Thoracic aorta (tissue), 2 donors: ENCODE measurements at places on chromosomes 11 and 22.
A peak's percentile ranks its signal among the peaks of the same experiment; 100 is the strongest.

DNA sequence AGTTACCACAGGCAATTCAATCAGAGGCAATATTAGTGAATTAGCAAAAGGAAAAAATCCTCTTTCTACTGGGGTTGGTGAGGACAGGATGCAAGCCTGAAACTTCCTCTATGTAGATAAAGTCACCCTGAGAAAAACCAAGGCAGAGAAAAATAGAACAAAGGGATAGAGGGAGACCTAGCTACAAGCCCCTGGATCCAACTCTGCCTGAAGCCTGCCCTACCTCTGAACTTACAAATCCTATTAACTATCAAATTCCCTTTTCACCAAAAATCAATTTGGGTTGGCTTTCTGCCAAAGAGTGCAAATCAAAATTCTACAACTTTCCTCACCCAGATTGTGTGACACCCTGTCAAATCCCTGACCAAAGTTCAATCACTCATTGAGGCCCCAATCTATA lies 161.3 kb downstream of the LARGE1 start:
- no peak for DNase-seq

DNA sequence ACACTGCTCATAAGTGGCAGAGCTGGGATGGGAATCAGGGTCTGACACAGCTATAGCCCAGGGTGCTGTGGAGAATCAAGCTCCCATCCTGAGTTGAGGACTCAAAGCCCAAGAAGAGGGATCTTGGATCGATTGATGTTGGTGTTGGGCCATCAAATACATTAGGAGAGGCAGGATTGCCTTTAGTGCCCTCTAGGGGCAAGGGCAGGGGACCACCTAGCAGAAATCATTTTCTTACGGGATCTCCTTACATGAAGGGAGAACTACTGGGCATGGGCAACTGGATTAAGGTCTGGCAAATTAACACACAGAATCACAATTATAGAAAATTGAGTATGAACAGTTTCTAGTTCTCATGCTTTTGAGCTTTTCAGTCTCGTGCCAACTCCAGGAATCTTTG lies 24.9 kb upstream of the EMSY start:
- DNase-seq, result no peak

DNA sequence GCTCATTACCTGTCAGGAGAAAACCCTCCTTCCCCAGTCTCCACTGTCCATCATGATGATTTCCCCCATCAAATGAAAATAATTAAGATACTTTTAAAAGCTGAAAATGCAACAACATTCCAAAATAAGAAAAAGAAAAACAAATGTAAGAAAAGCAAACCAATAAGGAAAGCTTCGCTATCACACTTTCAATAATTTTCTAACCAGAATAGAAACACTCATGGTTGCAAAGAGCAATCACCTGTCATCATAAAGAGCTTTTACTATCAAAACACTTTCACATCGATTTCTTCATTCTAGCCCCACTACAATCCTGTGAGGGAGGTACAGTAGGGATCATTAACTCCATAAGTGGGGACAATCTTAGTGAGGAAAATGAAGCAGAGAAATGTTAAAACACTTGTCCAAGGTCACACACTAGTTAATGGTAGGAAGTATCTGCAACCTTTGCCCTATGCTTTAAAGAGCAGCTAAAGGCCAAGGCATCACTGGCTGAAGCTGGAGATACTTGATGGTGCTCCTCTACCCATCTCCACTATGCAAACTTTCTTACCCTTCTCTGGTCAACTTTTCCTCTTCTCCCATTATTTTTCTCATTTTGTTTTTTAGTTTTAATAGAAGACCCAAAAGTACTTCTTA lies 2.6 kb downstream of the RBM4B start:
- DNase-seq, result no peak

DNA sequence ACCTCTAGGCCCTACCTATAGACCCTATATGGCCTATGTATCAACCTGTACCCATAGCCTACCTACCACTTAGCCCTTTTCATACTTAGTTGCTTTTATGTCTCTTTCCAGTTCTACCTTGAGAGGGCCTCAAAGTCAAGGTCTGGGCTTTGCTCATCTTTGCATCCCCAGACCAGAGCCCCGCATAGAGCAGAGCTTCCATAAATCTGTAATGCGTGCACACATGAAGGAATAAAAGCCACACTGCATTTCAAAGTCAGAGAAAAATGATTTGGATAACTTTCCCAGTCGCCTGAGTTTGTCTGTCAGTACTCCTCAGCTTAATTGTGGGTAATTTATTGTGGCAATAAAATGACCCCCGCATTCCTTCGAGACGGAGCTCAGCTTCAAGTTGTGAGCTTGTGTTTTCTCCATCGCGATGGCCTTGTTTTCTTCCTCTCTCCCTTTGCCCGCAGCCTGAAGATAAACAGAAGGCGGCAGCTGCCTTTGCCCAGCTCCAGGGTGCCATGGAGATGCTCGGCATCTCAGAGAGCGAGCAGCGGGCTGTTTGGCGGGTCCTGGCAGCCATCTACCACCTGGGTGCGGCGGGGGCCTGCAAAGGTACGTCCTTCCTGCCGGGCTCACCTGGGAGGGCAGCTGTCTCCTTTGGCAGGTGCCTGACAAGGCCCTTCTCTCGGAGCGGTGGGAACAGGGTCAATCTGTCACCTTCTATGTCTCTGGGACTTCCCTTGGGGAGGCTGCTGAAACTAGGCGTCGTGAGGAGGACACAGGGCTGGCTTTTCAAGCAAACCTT lies 55.7 kb downstream of the MYO18B start:
- DNase-seq, result no peak

GRCh38 chr11:119236490-119236889 lies 30.4 kb downstream of the CBL start:
- DNase-seq, result no peak

DNA sequence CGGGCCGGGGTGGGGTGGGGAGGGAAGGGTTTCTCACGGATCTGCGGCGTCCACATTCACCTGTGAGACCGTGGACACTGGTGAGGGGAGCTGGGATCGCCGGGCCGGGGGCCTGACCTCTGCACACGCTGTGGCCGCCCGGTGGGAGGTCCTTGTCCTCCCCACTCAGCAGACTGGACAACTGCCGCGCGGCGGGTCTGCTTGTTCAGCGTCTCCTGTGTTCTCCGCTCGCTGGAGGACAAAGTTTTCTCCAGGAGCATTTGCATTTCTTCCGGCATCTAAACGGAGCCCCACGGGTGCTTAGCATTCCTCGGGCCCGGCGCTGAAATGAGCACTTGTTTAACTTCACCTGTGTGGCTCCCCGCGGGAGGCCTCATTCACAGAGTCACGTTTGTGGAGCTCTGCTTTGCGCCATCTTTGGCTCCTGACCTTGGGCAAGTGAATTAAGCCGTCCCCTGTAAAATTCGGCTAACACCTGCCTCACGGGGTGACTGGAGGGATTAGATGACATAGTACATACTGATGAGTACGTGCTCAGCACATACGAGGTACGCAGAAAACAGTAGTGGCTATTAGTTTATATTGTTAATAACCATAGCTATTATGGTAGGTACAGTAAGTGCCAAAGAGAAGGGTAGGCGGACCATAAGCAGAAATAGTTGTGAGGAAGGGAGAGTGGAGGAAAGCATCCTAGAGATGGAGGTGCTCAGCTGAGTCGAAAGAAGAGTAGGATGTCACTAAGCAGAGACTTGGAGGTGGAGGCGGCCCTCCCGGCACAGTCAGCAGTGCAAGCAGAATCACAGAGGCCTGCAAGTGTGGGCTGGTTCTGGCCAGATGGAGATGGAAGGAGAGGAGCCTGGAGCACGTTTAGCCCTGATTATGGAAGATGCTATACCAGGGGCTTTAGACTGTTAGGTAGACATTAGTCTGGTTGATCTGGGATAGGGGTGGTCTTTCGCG lies 885 bp downstream of the TRMU start:
- no peak for DNase-seq

- no peak for DNase-seq
These were observed 163.2 kb downstream of the CHST1 start for GRCh38 chr11:45502226-45502545.

GRCh38 chr11:94151903-94152677 lies 23.4 kb downstream of the PANX1 start:
- peak; percentile 40 for DNase-seq

DNA sequence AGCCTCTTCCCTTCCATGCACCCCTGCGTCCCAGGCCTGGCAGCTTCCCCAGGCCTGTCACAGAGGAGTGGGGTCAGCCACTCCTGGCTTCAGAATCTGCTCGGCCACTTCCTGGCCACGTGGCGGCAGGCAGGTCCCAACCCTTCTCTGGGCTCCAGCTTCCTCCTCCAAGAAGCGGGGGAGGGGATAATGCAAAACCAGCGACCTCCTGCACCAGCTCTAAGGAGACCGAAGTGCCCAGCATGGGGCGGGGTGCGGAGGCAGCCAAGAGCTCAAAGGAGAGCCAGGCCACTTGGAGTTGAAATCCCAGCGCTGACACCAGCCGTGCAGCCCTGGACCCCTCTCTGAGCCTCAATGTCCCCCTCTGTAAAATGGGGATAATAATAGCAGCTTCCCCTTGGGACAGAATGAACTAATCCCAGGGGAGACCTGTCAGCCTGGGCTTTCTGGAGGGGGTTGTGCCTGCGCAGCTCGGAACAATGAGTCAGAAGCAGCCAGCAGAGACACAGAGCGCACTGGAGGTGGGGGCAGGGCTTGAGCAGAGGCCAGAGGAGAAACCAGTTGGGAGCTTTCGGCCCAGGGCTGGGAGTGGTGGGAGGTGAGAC lies 22.8 kb upstream of the PICK1 start:
- DNase-seq, result peak; percentile 57

DNA sequence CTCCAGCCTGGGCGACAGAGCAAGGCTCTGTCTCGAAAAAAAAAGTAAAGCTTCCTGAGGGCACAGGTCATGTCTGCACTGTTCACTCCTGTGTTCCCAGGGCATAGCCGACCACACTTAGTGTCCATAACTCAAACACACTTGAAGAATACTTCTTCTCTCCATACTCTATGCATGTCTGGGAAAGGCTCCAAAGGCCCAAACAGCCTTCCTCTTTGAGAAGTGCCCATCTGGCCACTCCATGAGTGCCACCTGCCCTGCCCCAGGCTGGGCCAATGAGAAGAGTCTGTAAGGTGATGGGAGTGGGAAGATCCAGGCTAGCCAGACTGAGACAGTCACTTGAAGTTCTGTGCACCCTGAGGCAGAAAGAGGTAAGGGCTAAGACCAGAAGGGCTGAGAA lies 24.7 kb downstream of the DGCR2 start:
- DNase-seq, result no peak

- DNase-seq, result no peak
These were observed 30.8 kb upstream of the EXPH5 start for GRCh38 chr11:108624196-108624925.

DNA sequence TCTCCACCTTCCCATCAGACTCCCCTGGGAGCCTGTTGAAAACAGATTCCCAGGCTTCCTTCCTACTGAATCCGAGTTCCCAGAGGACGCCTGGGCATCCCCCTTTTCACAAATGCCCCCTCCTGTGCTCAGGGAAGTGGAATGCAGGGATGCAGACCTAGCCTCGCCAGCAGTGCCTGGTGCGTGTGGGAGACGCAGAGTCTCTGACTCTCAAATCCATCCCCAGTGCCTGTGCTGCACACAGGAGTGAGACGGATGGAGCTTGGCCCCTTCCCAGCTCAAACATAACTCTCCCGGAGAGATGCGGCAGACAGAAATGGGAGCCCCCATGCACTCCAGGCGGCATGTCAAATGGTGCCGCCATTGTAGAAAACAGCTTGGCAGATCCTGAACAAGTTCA lies 62.6 kb downstream of the CTTN start:
- no peak for DNase-seq

DNA sequence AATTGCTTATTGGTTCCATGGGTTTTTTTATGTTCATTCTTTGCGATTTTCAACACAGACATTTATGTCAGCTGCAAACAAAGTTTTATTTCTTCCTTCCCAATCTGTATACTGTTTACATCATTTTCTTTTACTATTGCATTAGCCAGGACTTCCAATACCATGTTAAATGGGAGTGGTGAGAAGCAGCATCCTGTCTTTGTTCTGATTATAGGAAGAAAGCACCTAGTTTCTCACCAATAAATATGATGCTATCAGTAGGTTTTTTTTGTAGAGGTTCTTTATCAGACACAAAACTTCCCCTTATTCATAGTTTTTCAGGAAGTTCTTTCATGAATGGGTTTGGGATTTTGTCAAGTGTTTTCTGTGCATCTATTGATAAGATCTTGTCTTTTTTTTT lies 28.0 kb upstream of the OR8B8 start:
- DNase-seq, result no peak

DNA sequence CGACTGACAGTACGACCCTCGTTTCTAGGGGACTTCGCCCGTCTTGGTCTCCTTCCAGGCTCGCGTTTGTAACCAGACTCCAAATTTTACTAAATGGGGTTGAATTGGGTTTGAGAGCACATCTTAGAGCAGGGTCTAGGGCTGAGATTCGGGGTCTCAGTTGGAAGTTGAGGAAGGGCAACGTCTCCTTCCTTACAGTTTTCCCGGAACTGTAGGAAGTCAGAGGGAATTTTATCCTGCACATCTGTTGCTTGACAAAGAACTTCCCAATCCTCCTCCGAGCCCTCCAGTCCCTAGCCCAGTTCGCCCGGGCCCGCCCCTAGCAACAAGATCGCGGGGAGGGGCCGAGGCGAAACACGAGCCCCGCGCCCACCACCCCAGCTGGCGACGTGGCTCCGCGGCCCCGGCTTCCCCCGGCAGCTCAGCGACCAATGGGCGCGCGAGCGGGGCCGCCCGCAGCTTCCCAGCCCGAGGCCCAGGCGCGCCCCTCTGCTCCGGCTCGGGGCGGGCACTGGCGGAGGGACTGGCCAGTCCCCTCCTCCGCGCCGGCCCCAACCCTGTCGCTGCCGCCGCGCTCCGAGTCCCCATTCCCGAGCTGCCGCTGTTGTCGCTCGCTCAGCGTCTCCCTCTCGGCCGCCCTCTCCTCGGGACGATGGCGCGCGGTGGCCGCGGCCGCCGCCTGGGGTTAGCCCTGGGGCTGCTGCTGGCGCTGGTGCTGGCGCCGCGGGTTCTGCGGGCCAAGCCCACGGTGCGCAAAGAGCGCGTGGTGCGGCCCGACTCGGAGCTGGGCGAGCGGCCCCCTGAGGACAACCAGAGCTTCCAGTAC lies at the start of gene RCN1:
Gene RCN1, plus strand, starts transcription at position 530 of the 826 bp plus-strand sequence. Its CDS starts 123 bp downstream, at position 653.
- peak; percentile 9 for DNase-seq

DNA sequence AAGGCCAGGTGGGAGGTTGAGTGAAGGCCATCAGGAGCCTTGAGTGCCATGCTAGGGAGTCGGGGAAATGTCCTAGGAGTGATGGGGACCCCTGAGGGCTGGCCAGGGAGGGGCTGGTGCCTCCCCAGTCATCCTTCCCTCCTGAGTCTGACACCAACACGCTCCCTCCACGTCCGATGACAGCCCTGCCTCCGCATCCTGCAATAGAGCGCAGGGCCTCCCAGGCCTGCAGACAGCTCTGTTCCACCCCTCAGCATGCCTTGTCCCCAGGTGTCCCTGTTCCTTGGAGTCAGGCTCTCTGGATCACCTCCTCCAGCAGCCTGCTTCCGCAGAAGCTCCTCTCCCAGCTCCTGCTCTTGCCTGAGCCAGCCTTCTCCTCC lies 3.1 kb downstream of the RAC2 start:
- DNase-seq, result no peak
